ENCODE measurements at places on chromosomes 6 and 20.

DNA sequence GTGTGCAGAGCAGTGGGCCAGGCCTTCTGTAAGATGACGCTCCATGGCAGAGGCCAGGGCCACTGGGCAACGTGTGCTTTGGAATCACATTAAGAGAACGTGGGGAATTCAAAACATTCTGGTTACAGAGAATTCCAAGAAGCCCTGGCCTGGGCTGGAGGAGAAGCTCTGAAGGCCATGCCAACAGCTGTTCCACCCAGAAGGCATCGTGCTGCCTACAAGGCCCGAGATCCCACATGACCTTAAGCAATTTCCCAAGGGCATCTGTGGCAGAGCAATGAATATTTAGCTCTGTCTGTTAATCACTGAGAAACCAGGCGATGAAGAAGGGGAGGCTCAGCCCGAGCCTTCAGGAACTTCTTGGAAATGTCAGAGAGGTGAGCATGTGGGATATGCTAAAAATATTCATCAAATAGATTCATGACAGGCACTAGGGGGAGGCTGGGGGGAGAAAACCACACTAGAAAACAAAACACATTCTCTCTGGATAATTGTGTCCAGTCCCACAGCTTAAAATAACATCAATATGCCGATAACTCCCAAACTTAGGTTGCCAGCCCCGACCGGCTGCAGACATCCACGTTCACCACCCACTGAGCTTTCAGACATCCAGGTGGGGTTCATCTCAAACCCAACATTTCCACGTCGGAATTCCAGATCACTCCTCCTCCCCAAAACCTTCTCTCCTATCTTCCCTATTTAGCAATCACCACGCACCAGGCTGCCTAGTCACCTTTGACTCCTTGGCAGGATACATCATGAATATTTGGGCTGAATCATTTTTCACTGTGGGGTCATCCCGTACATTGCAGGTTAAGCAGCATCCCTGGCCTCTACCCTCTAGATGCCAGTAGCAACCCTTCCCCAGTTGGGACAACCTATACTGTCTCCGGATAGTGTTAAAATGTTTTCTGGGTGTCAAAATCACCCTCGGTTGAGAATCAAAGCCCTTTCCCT lies 6.6 kb downstream of the SULF2 start:
- DNase-seq: no peak

GRCh38 chr6:39197922-39198500 lies 31.3 kb downstream of the KCNK5 start:
- peak; percentile 80 for DNase-seq

DNA sequence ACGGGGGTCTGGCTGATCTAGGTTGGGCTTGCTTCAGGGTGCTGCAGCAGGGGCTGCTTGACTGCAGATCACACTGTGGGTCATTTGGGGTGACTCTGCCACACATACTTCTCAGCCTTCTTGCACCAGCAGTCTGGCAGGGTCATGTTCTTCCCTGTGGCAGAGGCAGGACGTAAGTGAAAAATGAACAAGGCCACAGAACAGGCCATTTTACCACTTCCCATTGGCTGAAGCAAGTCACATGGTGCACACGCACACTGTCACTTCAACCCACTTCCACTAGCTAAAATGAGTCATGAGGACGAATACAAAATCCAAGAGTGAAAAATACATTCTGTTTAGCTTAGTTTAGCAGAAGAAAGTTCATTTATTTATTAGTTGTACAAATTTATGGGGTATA lies 168.6 kb upstream of the GGTLC1 start:
- DNase-seq: no peak

DNA sequence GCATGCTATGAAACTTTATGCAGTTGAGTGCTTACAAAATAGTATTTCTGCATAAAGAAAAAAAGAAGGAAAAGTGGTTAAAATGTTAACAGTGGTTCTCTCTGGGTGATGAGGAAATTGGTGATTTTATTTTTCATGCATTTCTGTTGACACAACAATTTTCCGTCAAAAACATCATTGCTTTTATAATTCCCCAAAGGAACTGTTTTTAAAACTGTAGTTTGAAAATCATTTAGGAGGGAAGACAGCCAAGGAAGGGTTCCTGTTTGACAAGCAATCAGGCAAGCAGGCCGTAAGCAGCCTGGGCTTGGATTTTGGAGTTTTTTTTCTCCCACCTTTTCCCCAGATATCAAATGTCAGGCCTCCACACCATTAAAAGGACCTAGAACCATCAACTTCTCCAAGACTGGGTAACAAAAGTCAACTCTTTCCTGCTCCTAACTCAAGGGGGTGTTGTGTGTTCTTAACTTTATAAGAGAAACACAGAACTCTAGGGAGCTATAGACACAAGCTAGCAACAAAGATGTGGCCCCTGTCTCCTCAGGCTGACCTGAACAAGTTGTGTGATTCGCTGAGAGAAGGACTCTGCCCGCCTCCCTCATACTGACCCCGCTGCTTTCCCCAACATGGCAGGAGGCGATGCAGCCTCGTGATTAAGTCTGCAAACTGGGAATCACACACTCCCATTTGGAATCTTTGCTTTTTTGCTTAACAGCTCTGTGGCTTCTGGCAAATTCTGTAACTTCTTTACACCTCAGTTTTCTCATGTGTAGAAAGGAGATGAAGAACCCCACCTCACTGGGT lies 146.6 kb downstream of the BCAS1 start:
- no peak for DNase-seq

GRCh38 chr6:159941286-159942113 lies 27.4 kb upstream of the IGF2R start:
- peak; percentile 9 for DNase-seq

GRCh38 chr20:50744143-50744792 lies 12.9 kb downstream of the PARD6B start:
- no peak for DNase-seq

- no peak for DNase-seq
Observed at GRCh38 chr20:32477594-32478512, 107.3 kb downstream of the NOL4L start.

All from SK-N-DZ (cell line).